NCI-H69 (cell line): ENCODE measurements at places on chromosomes 6 and 20.
A peak's percentile ranks its signal among the peaks of the same experiment; 100 is the strongest.

- DNase-seq: peak; percentile 37
These were observed 32.5 kb upstream of the TGM2 start for GRCh38 chr20:38197619-38198018.

DNA sequence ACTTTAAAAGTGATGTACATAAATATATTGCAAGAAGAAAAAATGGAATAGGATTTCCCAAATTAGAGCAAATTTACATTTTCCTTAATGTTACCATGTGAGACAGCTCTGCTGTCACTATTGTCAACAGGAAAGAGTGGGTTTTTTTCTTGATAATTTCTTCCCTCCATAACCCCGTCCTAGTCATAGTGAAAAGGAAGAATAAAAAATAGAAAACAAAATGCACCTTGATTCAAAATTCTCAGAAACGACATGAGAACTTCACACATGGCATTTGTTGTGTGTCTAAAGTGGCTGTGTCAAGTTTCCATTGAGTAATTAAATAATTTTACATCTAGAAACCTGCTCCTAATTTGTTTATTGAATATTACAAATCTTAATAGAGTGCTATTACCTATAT lies 945.2 kb upstream of the SLC35B3 start:
- DNase-seq: no peak

GRCh38 chr6:151747896-151748295 lies 59.6 kb upstream of the ESR1 start:
- DNase-seq: no peak

DNA sequence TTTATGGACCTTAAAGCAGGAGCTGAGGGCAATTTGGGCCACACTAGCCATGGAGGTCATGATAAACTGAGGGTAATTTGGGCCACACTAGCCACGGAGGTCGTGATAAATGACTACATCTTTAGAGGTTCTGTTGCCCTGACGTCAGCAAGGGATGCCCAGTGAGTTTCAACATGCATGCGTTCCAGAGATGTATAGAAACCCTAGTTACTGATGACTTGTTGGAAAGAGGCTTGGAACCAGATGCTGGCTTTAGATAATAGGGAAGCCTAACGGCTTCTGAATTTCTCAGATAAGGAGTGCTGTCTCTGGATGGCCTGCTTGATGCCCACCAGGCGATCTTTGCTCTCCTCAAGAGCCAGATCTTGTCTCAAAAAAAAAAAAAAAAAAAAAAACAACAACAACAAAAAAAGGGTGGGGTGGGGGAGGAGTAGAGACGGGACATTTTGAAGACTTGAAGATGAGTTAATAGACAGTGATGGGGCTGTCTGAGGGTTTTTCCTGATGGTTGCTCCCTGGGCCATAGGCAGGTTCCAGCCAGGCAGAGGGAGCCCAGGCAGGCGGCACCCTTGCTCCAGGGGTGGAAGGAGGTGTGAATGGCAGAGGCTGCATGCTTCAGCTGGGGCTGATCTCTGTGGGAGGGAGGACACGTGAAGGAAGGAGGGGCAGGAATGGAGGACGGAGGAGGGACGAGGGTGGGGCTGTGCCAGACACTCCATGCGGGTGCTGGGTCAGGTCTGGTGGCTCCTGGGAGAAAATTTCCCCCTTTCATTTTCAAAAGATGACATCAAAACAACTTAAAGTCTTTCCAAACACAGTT lies 27.0 kb upstream of the FRMD1 start:
- DNase-seq: peak; percentile 6

DNA sequence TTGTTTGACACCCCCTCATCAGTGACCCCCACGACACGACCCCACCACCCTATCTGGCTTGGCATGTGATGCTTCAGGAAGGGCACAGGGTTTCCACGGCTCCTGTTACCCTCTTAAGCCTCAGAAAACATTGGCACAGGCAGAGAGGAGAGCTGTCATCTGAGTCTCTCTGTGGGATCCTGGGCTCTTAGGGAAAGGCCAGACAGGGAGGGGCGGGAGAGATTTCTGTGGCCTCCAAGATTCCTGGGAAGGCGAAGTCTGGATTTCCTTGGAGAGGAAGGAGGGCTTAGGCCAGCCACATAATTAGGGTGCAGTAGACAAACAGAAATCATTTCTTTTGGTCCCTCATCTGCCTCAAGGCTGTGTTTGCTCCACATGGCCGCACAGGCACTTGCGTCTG lies 191.6 kb upstream of the SNX9 start:
- no peak for DNase-seq

GRCh38 chr6:147710890-147711289 lies 202.4 kb downstream of the SAMD5 start:
- no peak for DNase-seq

- no peak for DNase-seq
These were observed 1.6 kb upstream of the SLC17A5 start for GRCh38 chr6:73655341-73655917.

GRCh38 chr20:56835829-56836550 lies 206.9 kb downstream of the TFAP2C start:
- DNase-seq: no peak

DNA sequence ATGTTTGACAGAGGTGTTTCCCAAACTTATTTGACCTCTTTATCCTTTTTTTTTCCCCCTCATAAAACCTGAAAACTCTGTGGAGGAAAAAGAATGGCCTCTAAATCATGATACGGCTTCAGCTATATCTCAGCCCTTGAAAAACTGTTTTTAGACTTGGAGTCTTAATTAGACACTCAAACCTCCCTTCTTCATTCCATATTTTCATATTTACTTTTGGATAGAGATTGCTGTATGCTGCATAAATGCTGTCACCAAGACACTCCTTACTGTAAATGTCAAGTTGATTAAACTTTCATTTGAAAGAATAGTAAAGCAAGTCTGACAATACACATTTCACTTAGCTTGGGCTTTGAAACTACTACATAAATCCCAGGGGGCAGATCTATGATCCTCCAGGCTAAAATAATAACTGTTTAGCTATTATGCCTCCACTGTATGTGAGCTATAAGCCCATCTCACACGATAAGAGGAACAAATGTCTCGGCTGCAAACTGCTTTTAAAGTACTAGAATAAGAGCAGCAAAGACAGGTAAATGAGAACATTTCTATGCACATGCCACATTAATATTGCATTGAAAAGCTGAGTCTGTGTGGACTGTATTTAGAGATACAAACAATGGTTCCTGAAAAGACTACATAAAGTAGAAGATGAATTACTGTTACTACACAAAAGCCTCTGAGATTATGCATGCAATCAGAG lies 141.3 kb upstream of the HMGN3 start:
- DNase-seq: peak; percentile 88

DNA sequence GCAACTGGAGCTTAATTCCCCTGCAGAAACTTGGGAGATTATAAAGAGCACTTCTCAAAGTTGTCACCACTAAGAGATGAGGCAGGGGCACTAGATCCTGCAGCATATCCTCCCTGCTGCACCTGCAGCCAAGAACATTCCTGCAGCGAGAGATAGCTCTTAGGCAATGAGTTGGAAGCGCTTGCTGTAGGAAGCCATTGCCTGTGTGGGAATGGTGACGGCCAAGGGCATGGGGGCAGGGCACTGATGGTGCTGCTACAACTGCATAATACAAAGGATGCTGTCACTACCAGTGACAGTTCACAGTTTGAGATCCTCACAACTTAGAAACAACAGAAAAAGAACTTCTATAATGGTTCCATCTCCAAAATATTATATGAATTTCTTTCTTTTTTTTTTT lies 89.9 kb downstream of the CDS2 start:
- DNase-seq: no peak

- peak; percentile 97 for DNase-seq
These were observed 44.6 kb downstream of the SYNJ2 start for GRCh38 chr6:158026054-158026900.

DNA sequence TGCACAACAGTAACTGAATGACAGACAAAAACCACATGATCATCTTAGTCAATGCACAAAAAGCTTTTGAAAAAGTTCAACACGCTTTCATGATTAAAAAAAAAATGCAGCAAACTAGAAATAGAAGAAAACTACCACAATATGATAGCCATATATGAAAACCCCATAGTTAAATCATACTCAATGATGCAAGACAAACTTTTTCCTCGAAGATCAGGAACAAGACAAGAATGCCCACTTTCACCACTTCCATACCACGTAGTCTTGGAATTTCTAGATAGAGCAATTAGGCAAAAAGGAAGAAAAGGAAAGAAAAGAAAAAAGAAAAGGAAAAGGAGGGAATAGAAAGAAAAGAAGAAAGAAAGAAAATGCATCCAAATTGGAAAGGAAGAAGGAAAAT lies 44.6 kb upstream of the SLC23A2 start:
- DNase-seq: no peak

GRCh38 chr6:143872201-143872600 lies 7.9 kb downstream of the ZC2HC1B start:
- DNase-seq: no peak

GRCh38 chr20:3043322-3043721 lies at the start of gene GNRH2:
GNRH2 (plus strand) TSS chr20:3043622; CDS start chr20:3044415, 793 bp downstream.
- no peak for DNase-seq

DNA sequence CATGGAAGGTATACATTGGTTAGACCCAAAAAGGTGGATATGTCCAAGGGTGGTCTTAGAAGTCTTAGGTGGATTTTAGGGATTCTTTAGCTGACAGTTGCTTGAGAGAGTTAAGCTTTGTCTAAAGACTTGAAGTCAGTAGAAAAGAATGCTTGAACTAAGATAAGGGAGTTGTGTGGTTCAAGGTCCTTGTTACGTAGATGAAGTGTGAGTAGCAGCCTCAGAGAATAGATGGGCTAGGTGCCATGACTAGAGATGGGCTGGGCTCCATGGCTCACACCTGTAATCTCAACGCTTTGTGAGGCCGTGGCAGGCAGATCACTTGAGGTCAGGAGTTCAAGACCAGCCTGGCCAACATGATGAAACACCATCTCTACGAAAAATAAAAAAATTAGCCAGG lies 1.7 kb downstream of the SHLD1 start:
- no peak for DNase-seq

DNA sequence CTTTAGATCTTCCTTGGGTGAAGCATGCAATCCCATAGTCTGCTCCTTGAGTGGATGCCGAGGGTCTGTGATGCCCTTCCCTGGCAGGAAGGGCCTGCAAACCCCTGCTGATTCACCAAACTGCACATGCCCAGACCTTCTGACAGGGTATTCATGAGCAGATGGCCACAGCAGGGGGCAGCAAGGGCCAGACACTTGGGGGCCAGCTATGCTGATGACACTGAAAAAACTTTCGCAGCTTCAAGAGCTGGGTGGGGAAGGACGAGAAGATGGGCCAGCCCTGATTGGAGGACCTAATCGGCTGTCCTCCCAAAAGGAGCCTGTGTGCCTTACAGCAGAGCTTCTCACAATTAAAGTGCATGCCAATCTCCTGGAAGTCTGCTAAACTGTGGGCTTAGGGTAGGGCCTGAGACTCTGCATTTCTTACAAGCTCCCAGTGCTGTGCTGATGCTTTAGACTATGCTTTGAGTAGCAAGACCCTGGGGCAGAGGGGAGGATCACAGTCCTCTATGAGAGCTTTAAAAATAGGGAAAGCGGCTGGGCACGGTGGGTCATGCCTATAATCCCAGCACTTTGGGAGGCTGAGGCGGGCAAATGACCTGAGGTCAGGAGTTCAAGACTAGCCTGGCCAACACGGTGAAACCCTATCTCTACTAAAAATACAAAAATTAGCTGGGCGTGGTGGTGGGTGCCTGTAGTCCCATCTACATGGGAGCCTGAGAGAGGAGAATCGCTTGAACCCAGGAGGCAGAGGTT lies 15.2 kb upstream of the GDAP1L1 start:
- peak; percentile 76 for DNase-seq
